ENCODE measurements at places on chromosomes 2 and 18. TPM values are rescaled to one million over a fixed set of nuclear protein-coding genes. Genes with fewer than 3 reads are reported as not detected.
A peak's percentile ranks its signal among the peaks of the same experiment; 100 is the strongest.

- peak; percentile 89 for DNase-seq
These were observed 20.6 kb downstream of the RPL37A start for GRCh38 chr2:216519154-216519762.

The VRK2 gene
- 18.1 TPM for polyA plus RNA-seq

DNA sequence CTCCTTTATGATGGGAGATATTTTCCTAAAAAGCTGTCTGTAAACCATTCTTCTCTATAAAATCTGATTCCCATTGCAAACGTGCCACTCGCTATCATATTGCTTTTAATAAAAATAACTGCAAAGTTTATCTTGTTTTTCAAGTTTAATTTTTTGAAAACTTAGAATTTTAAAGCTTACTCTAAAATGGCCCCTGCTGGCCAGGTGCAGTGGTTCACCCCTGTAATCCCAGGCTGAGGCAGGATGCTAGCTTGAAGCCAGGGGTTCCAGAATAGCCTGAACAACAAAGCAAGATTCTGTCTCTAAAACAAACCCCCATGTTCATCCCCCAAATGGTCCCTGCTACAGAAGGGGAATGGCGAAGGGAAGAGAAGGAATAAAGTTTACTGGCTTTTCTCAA is 25.6 kb downstream of the CNRIP1 start:
- no peak for DNase-seq

GRCh38 chr2:191015831-191016230 is 1.9 kb upstream of the STAT1 start:
- no peak for DNase-seq

DNA sequence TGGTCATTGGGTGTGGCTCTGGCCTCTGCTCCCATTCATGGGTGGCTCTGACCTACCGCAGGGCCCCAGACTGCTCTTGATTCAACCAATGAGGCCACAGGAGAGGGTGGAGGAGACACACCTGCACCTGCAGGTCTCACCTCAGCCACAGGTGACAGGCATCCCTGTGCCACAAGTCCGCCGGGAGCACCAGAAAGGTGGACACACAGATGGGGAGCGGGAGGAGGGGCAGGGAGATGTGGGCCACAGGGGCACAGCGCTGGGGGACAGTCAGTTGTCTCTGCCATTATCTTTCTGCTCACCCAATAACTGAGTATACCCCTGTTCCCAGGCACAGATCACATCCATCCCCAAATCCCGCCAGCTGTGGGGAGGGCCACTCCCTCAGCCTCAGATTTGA is 189.1 kb upstream of the SALL3 start:
- no peak for DNase-seq

DNA sequence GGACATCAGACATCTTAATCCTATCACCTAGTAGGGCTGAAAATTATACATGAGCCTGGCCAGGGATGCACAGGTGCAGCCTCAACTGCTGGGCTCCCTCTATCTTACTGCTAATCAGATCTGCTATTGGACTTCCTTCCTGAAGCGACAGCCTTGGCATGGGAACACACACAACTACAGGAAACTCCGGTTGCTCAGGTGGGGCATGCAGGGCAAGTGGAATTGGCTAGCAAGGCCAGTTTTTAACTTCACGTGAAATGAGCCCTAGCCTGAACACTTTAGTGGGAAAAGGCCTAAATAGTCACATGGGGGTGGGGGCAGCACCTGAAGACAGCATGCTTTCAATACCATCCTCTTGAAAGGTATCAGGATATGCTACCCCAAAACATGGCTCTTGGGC is 147.9 kb upstream of the NCKAP5 start:
- DNase-seq, result no peak

DNA sequence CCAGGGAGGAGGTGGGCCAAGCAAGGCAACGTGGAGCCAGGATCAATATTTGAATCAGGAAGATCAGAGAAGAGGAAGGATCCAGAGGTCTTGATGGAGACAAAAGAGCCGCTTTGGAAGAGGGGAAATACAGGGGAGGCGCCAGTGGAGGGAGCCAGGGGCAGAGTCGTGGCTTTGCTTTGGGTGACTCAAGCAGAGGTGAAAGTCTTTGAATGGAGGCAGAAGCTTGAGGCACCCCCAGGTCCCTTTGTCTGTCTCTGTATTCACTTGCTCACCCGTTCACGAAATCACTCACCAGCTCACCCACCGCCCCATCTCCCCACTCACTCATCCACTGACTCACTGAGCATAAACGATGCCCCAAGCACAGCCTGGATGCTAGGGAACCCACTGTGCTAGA is 134.1 kb downstream of the ACOXL start:
- DNase-seq, result no peak

- peak; percentile 72 for DNase-seq
These were observed 99.5 kb downstream of the DTNA start for GRCh38 chr18:34809451-34810072.

Measured in cardiac muscle cell (in vitro differentiated cells and primary cell).